ENCODE measurements at places on chromosomes 12 and 14.

- no peak for DNase-seq
These were observed 58.5 kb upstream of the ATF7IP start for GRCh38 chr12:14307004-14307403.

DNA sequence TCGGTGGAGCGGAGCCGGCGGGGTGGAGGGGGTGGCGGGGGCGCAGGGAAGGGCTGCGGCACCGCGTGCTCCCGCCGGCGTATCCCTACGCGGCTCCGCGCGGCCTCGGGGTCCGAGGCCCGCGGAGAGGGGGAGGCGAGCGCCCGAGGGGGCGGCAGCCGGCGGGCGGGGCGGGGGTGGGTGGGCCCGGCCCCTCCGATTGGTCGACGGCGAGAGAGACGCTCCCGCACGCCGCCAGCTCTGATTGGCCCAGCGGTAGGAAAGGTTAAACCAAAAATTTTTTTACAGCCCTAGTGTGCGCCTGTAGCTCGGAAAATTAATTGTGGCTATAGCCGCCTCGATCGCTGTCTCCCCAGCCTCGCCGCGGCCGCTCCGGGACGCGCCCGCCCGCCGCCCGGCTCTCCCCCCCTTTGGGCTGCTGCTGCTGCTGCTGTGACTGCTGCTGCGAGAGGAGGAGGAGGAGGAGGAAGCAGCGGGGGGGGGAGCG lies at the start of gene FOXG1:
Gene FOXG1, plus strand, starts transcription at position 319 of the 487 bp plus-strand sequence. CDS start 493 bp downstream, outside the sequence.
- DNase-seq, result no peak

- DNase-seq, result no peak
These were observed 158.9 kb upstream of the BTG1 start for GRCh38 chr12:92304371-92305055.

- DNase-seq, result no peak
These were observed 102.1 kb upstream of the NUDT4 start for GRCh38 chr12:93275589-93275988.

DNA sequence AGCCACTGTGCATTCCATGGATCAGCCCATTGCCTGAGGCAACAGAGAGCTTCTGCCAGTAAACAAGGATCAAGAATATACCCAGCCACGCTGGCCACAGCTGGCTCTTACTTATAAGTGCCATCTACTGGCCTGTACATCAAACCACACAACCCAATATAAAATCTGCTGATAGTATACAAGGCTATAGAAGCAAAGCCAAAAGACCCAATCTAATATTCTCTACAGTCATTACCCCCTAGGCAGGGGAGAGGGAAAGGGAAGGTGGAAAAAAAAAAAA lies 4.4 kb upstream of the FAM186B start:
- no peak for DNase-seq

DNA sequence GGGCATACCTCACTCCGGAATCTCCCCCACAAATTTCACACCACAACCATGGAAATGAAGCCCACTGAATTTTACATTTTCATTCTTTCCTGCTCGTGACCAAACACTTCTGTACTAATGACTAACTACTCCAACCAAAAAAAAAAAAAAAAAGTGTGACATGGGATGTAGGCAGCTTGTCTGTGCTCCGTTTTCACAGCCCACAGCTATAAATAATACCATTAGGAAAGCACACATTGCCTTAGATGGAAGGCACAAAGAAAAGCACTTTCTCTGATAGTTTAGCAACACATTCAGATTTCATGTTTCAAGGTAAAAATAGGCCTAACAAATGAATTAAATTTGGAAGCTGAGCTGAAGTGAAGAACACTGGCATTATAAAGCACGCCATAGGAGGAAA lies 42.5 kb downstream of the DUSP6 start:
- no peak for DNase-seq

GRCh38 chr14:104843442-104844305 lies 21.4 kb upstream of the CEP170B start:
- no peak for DNase-seq

GRCh38 chr14:59026081-59026480 lies 162.4 kb upstream of the DAAM1 start:
- DNase-seq, result no peak

- DNase-seq, result no peak
These were observed 108.0 kb downstream of the FIGNL2 start for GRCh38 chr12:51740536-51740935.

- DNase-seq, result no peak
These were observed 40.0 kb downstream of the BTG1 start for GRCh38 chr12:92105676-92106075.

- DNase-seq, result no peak
These were observed 163.1 kb downstream of the TTC8 start for GRCh38 chr14:88987516-88987915.

GRCh38 chr12:24632466-24632865 lies 316.4 kb downstream of the BCAT1 start:
- no peak for DNase-seq

GRCh38 chr14:61048640-61049039 lies 67.6 kb downstream of the SLC38A6 start:
- DNase-seq, result no peak

GRCh38 chr14:41154143-41154807 lies 452.4 kb upstream of the LRFN5 start:
- DNase-seq, result no peak

- no peak for DNase-seq
These were observed 1814.2 kb upstream of the SEL1L start for GRCh38 chr14:83347874-83348273.

- no peak for DNase-seq
These were observed 507.0 kb downstream of the SNAPC1 start for GRCh38 chr14:62269204-62269603.

GRCh38 chr12:24977711-24978110 lies 28.8 kb upstream of the BCAT1 start:
- no peak for DNase-seq

DNA sequence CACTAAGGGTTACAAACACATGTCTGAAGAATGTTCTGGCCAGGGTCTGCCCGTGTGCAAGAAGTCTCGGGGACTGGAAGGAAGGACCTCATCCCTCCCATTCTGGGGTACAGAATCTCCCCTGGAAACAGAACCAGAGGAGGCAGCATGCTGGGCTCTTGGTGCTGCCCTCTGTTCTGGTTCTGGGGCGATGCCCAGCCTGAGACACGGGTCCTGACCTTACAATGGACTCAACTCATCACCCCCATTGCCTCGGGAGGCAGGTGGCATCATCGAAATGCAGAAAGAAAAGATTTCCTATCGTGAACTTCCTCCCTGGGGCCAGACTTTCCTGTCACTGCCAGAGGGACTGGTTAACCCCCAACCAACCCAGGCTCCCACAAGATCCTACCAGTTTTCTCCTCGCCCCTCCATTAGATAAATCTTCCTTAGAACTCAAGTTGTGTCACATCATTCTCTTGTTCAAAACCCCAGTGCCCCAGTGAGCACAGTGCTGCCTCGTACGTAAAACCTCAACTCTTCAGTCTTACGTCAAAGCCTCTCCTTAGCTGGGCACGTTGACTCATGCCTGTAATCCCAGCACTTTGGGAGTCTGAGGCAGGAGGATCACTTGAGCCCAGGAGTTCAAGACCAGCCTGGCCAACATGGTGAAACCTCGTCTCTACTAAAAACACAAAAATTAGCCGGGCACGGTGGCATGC lies 52.1 kb downstream of the PSMA6 start:
- peak; percentile 37 for DNase-seq

GRCh38 chr12:108856170-108856427 lies 1.3 kb downstream of the SSH1 start:
- DNase-seq, result no peak

GRCh38 chr12:468671-469389 lies 9.1 kb downstream of the B4GALNT3 start:
- DNase-seq, result no peak

DNA sequence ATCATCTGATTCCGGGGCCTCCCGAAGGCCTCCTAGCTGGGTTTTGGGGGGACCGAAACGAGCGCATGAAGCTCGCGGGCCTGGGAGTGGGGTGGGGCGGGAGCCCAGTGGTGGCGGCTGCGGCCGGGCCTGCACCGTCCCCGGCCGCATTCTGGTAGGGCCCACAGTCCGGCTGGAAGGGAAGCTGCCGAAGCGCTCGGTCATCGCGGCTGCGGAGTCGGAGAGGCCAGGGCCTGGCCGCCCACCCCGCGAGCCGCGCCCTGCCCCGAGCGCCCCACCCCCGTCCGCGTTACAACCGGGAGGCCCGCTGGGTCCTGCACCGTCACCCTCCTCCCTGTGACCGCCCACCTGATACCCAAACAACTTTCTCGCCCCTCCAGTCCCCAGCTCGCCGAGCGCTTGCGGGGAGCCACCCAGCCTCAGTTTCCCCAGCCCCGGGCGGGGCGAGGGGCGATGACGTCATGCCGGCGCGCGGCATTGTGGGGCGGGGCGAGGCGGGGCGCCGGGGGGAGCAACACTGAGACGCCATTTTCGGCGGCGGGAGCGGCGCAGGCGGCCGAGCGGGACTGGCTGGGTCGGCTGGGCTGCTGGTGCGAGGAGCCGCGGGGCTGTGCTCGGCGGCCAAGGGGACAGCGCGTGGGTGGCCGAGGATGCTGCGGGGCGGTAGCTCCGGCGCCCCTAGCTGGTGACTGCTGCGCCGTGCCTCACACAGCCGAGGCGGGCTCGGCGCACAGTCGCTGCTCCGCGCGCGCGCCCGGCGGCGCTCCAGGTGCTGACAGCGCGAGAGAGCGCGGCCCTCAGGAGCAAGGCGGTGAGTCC lies at the start of gene KLC1:
Gene KLC1, plus strand, starts transcription at position 528 of the 819 bp plus-strand sequence. CDS start 25,354 bp downstream, outside the sequence.
- DNase-seq, result peak; percentile 76

DNA sequence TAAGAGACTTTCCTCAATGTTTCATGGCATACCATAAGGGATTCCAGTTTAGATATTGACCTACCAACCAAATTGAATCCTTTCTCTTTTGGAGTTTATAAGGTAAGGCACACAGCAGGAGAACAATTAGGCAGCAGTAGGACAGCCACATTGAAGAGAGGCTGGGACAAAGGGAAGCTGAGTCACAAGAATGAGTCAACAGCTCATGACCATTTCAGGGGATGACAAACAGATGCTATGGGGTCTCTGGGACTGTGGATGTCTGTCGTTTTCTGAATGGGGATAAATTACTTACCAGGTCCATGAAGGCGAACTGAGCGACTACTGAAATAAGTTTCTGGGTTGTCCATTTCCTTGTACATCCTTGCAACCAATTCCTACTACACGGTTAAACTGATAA lies 48.6 kb upstream of the E2F7 start:
- no peak for DNase-seq

DNA sequence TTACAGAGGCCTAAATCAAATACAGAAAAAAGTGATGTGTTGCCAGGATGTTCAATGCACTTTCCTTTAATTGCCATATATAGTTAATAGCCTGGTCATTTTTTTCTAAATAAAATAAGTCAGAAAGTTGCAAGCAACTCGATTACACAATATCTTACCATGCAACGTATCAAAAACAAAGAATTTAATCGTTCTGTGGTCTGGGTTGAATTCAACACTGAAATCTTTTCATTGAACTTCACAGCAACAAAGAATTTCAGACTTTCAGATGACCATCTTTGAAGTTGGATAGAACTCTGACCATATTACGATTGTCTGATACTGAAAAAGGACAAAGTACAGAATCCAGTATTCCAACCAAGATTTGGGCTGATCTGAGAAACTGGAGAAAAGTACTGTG lies 231.9 kb downstream of the SLC25A21 start:
- DNase-seq, result no peak

GRCh38 chr12:98594050-98594835 lies 757 bp downstream of the SLC25A3 start:
- DNase-seq, result peak; percentile 33

DNA sequence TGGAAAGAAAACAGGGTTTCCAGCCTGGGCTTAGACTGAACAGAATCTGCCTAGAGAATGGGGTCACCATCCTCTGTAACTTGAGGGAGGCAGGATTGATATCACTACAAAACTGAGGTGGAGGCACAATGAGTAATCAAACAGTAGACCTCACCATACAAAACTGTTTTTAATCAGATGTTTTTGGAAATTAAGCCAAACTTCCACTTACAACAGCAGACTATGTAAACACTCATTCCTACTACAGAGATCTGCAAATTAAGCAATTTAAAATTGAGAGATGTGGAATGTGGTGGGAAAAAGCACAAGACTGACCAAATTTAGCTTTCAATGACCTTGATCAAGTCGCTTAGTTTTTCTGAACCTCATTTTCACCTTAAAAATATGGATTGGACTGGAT lies 104.3 kb upstream of the SLC38A4 start:
- no peak for DNase-seq

GRCh38 chr12:63068857-63069442 lies 82.1 kb downstream of the AVPR1A start:
- no peak for DNase-seq

DNA sequence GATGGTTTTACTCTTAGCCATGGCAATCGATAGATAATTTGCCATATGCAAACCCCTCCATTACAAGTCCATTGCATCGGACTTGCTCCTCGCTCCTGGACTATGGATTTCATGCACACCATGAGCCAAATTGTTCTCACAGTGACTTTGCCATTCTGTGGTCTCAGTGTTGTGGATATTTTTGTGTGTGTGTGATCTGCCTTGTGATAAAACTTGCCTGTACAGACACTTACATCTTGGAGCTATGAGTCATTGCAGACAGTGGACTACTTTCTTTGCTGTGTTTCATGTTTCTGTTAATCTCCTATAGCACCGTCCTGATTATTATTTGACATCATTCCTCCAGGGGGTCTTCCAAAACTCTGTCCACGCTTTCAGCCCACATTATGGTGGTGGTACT lies 8.4 kb upstream of the OR4K13 start:
- no peak for DNase-seq

- no peak for DNase-seq
These were observed 443.6 kb upstream of the SYT1 start for GRCh38 chr12:78420991-78421390.

GRCh38 chr12:99311373-99311772 lies 336.2 kb upstream of the GARIN6 start:
- no peak for DNase-seq

GRCh38 chr12:15837141-15837790 lies 44.9 kb upstream of the STRAP start:
- no peak for DNase-seq

GRCh38 chr12:6049992-6050391 lies 74.5 kb downstream of the VWF start:
- no peak for DNase-seq

GRCh38 chr12:55041345-55042055 lies 21.7 kb downstream of the NEUROD4 start:
- DNase-seq, result no peak

DNA sequence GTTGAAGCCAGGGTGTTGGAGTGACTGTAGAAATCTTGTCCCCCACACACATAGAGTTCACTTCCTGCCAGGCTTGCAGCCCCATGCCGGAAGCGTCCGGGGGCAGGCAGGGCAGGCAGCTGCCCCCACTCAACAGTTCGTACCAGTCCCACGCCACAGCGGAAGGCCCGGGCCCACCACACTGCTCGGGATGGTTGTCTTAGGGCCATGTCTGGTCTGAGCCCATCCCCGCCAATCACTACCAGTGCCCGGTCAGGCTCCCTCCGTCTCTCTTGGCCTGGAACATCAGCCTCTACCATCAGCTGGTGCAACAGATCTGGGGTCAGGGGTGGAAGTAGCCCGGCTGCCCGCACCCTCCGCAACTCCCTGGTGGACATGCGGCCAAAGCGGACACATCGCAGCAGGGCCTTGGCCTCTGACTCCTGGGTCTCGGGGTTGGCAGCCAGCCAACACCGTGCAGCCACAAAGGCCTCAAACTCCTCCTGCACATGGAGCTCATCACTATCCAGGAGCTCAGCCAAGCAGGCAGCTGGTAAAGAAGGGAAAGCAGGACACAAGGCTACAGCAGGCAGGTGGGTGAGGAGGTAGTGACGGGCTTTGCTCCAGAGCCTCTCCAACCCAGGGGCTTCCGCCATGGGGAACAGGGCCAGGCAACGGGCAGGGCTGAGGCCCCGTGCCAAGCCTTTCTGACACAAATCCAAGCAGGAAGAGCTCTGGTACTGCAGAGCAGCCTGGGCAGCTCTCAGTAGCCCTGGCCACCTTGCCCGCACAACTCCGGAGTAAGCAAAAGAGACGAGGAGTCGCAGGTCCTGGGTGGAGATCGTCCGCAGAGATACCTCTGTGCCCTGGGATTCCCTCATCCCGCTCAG lies 5.9 kb downstream of the KLHL33 start:
- no peak for DNase-seq

Measured in CD4-positive, alpha-beta T cell treated with Interleukin-15 for 1 hour (primary cell).